AML-193 (cell line): ENCODE measurements at places on chromosomes 5 and 9.

- DNase-seq: no peak
These were observed 53.7 kb downstream of the ZNF462 start for GRCh38 chr9:106916466-106917235.

- no peak for DNase-seq
These were observed 14.1 kb downstream of the ETF1 start for GRCh38 chr5:138528744-138529469.

GRCh38 chr5:170818232-170818631, 34.7 kb downstream of the GABRP start:
- no peak for DNase-seq

DNA sequence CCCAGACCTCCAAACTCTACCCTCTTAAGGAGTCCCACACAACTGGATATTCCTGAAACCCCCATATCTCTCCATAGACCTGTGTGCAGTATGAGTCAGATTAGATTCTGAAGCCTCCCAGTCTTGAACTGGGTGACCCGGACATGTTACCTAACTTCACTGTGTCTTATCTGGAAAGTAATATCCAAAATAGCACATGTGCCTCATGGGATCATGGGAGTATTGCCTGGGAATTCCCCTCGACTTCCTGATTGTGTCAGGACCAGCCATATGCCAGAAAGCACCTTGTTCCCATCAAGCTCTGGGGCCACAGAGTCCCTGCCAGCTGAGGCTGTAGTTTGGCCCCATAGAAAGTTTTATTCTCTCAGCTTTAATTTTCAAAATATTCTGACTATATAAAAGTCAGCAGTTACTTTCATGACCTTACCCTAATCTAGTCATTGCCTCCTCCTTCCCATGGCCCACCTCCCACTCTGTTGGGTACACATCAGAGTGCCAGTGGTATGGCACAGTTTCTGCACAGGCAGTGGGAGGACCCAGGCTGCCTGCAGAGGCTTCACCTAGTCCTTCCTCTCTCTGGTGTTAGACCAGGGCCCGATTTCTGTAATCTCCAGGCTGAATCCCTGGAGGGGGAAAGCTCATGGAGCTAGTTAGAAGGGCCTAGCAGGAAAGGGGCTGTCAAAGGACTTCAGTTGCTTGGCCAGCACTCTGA, 19.5 kb upstream of the B4GALT1 start:
- DNase-seq: no peak
